ENCODE measurements at places on chromosomes 1 and 21. TPM values are rescaled to one million over a fixed set of nuclear protein-coding genes. Genes with fewer than 3 reads are reported as not detected.

The AKT3 gene
- 38.7 TPM for total RNA-seq

The FAM131C gene
- 0.19 TPM for total RNA-seq

The DOCK7 gene
- total RNA-seq: 11.6 TPM

The KRTAP19-3 gene
- not detected for total RNA-seq

The VWA1 gene
- total RNA-seq: 1.2 TPM

The NUF2 gene
- total RNA-seq: 31.7 TPM

Data from activated CD8-positive, alpha-beta memory T cell treated with anti-CD3 and anti-CD28 coated beads for 36 hours (primary cell).